ENCODE measurements at places on chromosomes 6 and 20.

DNA sequence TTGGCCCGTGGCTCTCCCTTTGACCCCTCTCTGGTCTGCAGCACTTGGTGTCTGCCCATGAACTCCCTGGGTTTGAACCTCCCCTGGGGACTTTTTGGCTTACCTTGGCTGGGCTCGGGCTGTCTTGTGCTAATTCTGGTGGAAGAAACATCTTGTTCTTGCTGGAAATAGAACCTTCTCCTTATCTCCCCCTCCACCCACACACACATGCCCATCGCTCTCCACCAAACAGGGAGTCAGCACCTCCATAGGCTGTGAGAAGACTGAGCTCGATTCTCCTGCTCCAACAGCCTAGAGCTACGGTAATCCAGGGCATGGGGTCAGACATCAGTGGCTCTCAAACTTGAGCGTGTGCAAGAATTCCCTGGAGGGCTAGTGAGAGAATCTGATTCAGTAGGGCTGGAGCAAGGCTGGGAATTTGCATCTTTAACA lies 114.4 kb upstream of the SLC22A23 start:
- no peak for DNase-seq

- no peak for DNase-seq
Measured at GRCh38 chr6:159030168-159030567, 14.6 kb downstream of the TAGAP start.

DNA sequence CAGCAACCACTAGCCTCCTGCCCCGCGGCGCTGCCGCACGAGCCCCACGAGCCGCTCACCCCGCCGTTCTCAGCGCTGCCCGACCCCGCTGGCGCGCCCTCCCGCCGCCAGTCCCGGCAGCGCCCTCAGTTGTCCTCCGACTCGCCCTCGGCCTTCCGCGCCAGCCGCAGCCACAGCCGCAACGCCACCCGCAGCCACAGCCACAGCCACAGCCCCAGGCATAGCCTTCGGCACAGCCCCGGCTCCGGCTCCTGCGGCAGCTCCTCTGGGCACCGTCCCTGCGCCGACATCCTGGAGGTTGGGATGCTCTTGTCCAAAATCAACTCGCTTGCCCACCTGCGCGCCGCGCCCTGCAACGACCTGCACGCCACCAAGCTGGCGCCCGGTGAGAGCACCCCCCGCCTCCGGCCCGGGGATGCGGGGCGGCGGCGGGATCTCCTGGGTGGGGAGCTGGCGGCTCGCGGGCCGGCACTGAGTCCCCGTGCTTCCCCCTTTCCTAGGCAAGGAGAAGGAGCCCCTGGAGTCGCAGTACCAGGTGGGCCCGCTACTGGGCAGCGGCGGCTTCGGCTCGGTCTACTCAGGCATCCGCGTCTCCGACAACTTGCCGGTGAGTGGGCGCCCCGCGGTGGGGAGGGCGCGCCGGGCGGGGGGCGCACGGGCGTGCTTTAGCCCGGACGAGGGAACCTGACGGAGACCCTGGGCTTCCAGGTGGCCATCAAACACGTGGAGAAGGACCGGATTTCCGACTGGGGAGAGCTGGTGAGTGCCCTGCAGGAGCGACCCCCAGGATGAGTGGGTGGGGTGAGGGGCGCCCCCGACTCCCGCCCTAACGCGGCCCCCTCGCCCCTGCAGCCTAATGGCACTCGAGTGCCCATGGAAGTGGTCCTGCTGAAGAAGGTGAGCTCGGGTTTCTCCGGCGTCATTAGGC lies 585 bp downstream of the PIM1 start:
- peak; percentile 26 for DNase-seq

GRCh38 chr20:56513161-56514150 lies 11.1 kb upstream of the FAM209A start:
- no peak for DNase-seq

DNA sequence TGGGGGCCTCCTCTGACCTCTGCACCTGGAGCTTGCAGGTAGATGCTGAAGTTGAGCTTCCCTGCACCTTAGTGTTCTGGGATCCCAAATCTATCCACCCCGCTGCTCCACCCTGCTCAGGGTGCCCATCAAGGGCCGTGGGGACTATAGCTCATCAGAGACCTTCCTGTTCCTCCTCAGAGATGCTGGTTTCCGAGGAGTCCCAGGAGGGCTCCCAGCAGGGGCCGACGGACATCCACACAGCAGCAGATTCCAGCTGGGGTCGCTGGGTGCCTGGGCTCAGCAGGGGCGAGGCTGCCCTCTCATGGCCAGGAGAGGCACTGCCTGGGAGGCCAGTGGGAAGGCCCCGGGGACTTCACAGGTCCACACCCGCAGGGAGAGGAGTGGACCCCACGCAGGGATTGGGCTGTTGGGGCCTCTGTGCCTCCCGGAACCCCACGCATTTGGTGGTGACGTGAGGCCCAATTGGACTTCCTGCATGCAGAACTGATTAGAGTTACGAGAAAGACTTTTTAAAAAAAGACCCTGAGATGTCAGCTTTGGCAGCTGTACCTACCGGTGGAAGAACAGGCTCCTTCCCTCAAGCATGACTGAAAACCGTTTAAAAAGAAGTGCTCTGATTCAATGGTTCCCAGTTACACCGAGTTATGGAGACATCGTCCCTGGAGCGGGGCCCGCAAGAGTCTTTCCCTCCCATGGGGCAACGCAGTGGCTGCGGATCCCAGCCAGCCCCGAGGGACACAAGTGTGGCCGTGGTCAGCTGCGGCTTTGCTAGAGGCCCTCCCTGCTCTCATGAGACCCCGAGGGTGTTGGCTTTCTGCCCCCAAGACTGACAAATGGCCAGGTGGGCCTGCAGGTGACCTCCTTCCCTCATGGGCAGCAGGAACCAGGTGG lies 25.3 kb upstream of the SLCO4A1 start:
- DNase-seq = no peak

GRCh38 chr20:21167261-21167660 lies 41.4 kb downstream of the KIZ start:
- DNase-seq = no peak

- DNase-seq = no peak
Measured at GRCh38 chr20:5168651-5169396, 42.0 kb downstream of the CDS2 start.

- peak; percentile 96 for DNase-seq
Measured at GRCh38 chr6:26322645-26323482, 42.1 kb upstream of the BTN3A2 start.

DNA sequence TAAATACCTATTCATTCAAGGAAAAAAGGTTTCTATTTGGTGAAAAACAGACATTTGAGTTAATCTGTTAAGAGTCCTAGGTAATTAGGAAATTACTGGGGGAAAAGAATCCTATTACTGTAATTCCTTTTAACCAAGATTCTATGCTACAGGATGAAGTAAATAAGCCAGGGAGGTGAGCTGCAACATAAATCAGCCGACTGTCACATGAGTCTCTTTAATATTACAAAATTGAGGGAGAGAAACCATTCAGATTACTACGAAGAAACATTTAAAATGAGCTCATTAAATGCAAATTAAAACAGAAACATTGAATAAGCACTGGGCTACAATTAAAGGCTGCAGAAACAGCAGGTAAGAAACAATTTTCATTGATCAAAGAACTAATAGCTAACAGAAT lies 5.3 kb downstream of the PRKN start:
- no peak for DNase-seq

DNA sequence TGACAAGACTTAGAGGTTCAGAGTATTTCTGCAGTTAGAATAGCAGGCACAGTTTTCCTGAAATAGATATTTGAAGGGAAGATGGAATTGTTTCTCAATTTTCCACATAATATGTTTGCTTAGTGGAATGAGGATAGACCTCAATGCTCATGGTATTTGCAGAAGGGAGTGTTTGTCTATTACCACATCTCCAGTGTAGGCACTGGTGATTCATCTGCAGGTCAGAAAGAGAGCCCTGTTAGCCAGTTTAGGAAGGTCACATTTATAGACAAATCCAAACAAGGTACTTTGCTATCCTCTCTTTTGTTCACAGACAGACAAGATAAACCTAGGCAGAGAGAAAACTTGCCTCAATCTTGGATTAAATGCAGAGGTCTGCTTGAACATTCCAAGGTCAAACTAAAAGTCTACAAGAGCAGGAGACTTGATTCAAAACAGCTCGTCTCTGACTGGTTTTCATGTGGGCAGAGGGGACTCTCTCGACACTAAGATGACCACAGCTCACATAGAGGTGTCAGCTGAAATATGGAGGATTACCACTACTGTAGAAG lies 22.8 kb downstream of the ISM1 start:
- no peak for DNase-seq

DNA sequence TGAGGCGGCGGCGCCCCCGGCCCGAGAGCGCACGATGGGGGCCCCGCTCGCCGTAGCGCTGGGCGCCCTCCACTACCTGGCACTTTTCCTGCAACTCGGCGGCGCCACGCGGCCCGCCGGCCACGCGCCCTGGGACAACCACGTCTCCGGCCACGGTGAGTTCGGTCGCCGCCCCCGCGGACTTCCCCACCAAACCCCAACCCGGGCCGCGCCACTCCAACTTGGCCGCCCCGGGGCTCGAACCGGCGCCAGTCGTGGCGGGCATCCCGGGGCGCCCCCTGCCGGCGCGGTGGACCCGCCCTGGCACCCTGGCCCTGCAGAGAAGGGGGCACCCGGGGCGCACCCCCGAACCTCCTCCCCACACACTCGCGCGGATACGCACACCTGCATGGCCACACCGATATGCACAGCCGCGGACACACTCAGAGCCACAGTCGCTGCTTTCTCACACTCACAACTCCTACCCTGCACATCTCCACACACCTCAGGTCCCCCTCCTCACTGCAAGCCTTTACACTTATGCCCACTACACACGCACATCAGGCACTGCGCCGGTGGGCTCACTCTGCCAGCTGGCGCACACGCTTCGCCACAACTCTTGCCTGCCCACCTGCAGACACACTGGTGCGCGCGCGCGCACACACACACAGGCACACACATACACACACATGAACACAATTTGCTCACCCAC lies 535 bp downstream of the VSTM2L start:
- no peak for DNase-seq

GRCh38 chr6:125207956-125208355 lies 54.4 kb downstream of the TPD52L1 start:
- no peak for DNase-seq

GRCh38 chr20:39424962-39425678 lies 463.0 kb downstream of the DHX35 start:
- DNase-seq = no peak

DNA sequence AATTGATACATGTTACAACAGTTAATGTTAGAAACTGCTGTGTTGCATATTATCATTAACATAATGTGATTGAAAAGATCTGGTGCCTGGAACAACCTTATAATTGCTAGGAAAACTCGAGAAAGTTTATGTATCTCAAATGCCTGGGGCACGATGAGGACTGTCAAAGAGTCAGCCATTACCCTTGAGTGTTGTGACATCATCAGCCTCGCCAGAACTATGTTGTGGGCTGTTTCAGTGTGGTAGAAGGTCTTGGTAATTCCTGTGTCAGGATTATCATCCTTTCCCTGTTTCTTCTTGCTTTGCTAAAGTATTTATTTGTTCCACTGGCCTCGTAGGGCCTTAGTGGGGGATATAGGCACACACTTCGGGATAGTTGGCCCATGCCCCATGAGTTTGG lies 185.1 kb downstream of the DTNBP1 start:
- no peak for DNase-seq

GRCh38 chr6:109891924-109892323 lies 86.2 kb upstream of the GPR6 start:
- DNase-seq = no peak

DNA sequence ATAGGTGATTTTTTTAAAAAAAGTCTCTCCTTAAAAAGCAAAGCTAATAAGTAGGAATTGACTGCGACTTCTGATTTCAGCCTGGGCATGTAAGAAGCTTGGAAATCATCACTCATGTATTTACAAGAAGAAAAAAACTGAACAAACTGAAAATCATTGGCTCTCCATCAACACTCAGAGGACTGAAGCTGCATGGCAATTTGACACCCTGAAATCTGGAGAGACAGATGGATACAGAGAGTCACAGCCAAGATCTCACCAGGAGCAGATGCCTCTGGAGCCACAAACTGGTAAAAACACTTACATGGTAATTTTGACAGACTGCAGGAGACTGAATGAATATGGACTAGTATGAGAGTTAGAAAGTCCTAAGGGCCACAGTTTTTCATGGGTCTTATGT lies 191.2 kb upstream of the TCF21 start:
- no peak for DNase-seq

DNA sequence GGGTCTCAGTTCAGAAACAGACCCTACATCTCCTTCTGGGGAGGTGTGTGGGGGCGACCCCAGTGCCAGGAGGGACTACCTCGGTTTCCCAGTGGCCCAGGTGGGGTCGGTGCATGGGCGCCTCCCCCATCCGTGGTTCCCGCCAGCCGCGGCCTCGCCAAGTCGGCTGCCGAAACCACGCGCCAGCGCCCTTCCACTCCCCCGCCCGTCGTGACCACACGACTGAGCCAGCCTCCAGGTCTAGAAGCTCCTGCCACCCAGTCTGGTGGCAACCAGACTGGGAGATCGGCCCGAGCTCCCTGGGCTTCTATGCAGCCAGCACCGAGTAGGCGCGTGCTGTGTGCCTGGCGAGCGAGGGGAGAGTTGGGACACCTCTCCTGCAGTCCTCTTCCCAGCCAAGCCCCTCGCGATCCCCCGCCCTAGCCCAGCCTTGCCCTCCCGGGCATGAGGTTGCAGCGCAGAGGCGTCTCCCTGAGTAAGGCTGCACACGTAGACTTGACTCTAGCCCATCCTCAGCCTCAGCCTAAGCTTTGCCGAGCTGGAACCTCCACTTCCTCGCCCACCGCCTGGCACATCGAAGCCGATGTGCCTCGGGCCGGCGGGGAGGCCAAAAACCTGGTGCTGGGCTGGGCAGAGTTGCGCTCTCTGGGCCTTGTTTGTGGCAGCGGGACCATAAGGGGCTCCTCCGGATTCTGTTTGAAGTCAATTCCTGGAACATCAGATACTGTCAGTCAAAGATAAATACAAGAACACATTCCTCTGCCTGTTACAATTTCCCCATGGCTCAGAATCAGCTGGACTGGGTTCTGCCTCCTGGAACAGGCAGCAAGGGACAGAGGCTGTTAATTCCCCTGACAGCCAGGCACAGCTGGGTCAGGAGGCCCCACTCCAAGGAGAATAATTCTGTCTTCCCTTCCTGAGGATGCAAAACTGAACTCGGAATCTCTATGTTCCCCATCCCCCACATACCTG lies 1.5 kb upstream of the CPNE5 start:
- DNase-seq = no peak

DNA sequence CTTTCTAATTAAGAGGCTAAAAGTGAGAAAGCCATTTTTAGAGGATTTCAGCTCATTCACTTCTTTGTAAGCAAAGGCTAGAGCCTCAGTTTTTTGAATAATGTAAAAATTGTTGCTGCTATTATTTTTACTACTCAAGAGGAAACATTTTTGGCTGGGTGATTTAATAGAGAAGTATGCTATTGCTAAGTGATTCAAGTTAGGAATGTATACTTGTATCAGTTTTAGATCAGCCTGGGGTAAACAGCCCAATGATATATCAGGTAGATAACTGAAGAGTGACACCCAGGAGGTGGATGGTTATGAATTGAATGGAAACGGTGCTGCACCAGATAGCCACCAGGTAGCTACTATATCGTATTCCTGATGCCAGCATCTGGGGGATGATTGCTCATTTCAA lies 9.2 kb downstream of the QKI start:
- no peak for DNase-seq

GRCh38 chr6:157563611-157564284 lies 182.8 kb downstream of the ZDHHC14 start:
- DNase-seq = no peak

- DNase-seq = no peak
Measured at GRCh38 chr20:6866741-6867140, 99.3 kb downstream of the BMP2 start.

Measured in HS-27A (cell line).